Stimulated activated CD4-positive, alpha-beta T cell treated with anti-CD3 and anti-CD28 coated beads, TNF-alpha, amount 100 ng/mL, for 1 hour (primary cell): ENCODE measurements at places on chromosomes 7 and 10.

DNA sequence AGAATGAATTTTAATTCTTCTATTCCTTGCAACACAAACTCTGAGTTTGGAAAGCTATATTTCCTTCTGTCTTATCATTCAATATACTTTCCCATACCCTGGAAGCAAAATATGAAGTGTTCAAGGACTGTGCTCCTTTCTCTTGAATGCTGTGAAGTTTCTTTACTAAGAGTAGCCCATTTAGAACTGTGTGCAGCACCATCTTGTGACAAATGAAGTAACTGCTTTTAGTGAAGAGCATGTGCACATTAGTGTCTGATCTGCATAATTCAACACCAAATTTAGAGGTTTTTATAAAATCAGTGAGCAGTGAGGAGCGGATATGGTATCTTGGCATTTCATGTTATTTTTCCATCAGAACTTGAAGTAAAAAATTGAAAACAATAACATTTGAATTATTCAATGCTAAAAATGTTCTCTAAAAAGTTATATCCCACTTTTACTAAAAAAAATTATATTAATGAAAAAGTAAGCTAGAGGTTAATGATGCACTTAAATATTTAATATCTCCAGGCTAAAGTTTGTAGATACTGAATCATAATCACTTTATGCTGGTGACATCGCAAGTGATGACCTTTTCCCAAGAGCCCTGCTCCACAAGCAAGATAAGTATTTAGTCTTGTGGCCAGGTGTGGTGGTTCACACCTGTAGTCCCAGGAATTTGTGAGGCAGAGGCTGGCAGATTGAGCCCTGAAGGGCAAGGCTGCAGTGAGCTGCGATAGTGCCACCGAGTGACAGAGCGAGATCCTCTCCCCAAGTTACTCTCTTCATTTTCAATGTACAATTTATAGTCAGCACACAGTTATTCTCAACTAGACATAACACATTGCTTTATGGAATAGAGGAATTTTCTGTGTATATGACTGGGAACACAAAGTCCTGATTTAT is 108.8 kb upstream of the PCLO start:
- no peak for DNase-seq

GRCh38 chr7:102833343-102833742 is 79.5 kb upstream of the LRRC17 start:
- no peak for DNase-seq

GRCh38 chr7:41974870-41975557 is 262.0 kb downstream of the GLI3 start:
- DNase-seq, result no peak

DNA sequence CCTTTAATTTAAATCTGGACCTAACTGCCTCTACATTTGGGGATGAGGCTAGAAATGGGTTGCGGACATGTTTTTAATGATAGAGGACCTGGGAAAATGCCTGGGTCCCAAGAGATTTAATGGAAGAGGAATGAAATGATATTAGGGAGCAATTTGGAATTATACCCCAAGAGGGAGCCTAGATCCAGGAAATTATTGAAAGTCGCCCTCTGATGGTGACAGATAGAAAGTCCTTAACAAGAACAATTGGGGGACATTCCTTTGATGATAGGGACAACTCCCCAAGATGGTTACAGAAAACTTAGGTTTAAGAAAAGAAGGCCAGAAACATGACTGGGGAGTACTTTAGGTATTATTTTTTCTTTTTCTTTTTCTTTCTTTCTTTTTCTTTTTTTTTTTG is 9.5 kb upstream of the TSGA13 start:
- no peak for DNase-seq

DNA sequence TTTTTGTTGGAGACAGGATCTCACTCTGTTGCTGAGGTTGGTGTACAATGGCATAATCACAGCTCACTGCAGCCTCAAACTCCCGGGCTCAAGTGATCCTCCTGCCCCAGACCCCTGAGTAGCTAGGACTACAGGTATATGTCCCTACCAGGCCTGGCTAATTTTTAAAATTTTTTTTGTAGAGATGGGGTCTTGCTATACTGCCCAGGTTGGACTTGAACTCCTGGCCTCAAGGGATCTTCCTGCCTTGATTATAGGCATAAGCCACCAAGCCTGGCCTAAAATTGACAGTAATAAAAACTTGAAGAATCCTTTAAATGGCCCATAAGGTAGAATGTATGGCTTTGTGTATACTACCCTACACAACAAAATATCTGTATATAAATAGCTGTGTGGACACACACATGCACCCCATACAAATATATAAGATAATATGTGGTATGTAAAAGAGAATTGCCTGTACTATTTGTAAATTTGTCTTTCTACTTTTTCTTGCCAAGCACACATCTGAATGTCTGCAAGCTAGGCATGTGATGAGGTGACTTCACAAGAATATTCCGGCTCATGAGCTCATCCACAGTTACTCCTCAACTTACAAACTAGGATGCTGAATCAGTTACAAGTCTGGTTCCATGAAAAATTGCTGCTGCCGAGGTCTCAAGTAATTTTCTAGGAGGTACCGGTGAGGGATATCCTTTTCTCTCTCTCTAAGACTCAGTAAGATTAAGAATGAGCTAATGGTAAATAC is 26.6 kb downstream of the POLR3A start:
- no peak for DNase-seq

- DNase-seq, result no peak
Observed at GRCh38 chr7:53811555-53812079, 730.6 kb upstream of the VSTM2A start.
